ENCODE measurements at places on chromosomes 11 and 22.

DNA sequence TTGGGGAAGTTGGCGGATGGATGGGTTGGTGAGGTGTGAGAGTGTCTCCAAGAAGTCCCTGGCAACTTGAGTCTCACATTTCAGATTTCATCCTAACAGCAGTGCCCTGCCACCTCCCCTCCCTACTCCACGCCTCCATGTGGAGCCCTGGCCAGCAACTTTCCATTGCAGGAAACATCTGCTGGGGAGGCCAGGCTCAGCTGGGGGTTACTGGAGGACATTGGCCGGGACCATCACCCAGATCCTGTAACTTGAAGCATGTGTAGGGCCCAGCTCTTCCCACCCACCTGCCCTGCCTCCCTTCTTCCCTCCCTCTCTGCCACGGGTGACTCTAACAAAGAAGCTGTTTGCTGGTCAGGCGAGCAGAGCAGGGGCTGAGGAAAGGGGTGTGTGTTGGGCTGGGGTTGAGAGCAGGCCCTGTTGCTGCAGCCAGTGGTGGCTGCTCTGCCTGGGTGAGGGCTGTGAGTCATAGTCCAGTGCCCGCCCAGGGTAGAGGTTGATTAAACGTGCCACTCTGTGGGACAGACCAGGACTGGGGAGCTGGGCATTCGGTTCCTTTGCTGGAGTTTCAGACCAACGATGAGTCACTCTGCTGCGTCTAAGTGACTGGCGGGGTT is 64.0 kb downstream of the SCN3B start:
- DNase-seq = peak; percentile 74

DNA sequence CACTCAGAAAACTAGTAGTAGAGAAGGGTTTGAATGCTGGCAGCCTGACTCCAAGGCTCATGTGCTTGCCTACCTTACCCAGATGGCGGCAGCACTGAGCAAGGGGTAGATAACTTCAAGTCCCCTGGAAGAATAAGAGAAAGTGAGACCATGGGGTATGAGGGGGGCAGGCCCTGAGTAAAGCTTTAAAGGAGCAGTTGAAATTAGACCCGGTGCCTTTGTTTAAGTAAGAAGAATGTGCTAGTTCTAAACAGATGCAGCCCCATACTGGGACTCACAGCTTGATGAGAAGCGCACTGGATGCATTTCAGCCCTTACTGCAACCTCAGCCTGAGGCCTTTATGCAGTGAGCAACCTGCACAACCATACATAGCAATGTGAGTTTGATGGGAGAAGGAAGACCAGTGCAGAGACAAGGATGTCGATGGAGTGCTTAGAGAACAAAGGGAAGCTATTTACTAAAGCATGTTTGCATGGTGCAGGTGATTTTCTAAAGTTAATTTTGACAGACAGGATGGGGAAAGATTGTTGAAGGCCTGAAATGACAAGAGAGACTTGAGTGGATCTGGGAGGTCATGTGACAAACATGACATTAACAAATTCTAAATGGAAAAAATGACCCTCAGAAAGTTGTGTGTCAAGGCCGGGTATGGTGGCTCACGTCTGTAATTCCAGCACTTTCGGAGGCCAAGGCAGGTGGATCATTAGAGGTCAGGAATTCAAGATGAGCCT is 27.1 kb upstream of the TMA7B start:
- DNase-seq = peak; percentile 3

DNA sequence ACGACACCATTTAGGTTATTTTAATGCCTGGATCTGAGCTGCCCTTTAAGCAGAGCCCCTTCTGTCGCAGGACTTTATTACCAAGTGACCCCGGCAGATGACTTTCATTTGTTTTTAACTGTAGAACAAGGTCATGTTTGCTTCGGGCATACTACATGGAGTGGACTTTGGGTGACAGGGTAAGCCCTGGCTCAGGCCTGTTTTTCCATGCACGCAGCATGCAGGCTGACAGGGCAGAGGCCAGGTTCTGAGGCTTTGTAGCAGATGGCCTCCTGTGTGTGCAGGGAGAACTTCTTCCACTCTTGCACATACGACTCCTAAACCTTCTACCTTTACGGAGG is 50.5 kb downstream of the SNX19 start:
- no peak for DNase-seq

DNA sequence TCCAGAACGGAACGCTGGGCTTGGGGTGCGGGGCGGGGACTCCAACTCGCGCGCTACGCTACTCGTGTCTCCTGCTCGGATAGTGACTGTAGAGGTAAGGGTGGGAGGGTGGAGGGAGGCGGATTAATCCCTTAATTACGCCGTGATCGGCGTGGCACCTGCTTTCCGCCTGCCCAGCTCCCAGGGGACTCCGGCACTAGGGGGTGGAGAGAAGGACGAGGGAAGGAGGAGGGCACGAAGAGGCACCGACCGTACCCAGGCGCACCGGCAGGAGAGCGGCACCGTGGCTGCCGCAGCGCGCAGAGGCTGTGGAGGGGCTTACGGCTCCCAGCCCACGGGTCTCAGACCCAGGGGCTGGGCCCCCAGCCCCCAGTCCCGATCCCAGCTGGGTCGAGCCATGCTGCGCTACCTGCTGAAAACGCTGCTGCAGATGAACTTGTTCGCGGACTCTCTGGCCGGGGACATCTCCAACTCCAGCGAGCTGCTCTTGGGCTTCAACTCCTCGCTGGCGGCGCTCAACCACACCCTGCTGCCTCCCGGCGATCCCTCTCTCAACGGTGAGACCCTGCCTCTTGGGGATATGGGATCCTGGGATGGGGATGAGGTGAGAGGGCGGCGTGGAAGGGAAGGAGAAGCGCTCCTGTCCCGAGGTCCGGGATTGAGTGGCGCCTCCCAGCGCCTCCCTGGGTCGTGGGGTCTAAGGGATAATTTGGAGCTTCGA is at the start of gene ROBO3:
Gene ROBO3, plus strand, starts transcription at position 252 of the 721 bp plus-strand sequence. Its CDS starts 146 bp downstream, at position 398.
- DNase-seq = no peak

- no peak for DNase-seq
Observed at GRCh38 chr11:62656796-62657429, 3.8 kb upstream of the INTS5 start.

DNA sequence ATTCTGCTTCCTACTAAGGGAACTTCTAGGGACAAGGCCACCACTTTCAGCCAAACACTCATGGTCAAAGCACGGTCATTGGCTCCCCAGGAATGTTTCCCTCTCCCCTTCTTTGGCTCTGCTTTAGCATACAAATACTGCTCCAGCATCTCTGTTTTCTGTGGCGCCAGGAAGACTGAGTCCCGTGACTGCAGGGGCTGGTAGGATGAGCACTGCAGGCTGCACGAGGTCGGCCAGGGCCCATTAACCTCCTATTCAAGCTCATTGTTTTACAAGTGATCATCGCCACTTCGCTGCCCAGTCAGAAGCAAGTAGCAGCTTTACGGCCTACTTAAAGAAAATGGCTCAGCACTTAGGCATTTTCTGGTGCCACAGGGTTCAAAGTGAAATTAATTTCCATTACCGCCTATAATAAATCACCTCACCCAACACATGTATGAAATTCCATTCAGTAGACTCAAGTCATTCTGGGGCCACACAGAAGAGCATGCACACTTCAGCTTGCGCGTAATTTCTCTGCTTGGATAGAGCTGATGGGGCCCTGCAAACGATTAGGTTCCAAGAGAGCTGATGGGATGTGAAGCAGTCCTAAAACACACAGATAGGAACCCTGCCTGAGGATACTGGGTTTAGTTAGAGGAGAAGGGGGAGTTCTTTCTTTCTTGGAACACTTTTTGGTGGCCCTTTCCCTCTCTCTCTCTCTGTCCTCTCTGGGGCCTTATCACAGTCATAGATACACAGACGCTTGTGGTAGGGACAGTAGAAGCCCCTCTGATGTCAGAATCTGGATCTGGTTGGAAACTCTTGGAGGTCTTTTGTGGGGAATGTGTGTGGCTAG is 173.7 kb downstream of the KIF18A start:
- peak; percentile 100 for DNase-seq

DNA sequence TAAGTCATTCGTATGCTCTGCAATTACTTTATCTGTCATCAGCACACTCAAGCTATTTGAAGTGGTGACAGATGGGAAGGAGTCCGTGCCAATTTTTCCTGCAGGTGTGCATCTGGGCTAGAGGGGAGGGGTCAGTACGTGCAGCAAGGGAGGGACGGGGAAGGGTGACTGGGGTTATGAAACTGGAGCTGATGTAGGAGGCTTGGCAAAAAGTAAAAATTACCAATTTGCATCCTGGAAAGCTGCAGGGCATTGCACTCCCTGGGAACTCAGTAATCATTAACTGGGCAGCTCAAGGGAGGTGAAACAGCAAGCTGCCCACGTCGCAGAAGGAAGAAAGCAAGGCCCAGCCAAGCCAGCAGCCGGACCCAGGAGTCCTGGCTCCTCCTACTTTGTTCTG is 87.1 kb upstream of the TMEM45B start:
- DNase-seq = no peak

DNA sequence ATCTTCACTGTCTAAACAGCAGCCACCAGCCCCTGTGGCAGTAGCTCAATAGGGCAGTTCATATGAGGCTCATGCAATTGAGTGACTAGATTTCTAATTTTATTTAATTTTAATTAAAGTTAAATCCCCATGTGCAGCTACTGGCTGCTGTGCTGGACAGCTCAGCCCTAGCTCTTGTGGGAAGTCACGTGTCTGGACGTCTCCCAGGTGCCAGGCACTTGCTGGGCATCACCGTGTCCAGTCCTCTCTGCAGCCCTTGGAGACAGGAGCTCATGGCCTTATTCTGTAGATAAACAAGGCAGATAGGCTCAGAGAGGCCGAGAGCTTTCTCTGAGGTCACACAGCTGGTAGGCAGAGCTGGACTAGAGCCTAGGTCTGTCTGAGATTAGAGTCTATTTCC is 95.0 kb downstream of the ARHGAP8 start:
- DNase-seq = no peak

GRCh38 chr11:74437441-74438042 is 29.8 kb downstream of the KCNE3 start:
- DNase-seq = no peak

DNA sequence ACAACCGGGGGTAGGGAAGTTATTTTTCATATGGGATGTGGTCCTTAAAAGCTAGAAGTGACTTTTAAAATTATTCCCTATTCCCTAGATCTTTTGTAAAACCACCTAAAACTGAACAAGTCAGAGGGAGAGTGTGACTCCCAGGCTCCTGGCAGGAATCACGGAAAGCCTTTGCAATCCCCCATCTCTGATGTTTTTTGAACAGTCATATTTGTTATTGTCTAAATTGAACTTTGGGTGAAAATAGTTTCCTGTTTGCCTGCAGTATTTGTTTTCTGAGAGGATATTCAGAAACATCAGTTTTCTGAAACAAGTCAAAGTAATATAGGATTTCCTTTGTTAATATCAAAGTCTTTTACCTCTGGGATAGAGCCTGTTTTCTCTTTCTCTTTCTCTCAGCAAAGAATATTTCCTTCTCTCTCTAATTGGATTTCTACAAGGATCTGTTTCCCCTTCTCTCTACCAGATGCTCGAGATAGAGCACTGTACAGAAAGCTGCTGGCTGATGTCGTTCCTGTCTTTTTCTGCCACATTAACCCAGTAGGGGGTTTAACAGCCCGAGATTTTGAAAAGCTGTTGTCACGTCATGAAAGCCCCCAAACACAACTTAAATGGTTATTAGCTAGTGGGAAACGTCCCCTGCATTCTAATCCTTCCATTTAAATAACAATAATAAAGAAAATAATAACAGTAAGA is 132.2 kb upstream of the PITPNB start:
- no peak for DNase-seq

DNA sequence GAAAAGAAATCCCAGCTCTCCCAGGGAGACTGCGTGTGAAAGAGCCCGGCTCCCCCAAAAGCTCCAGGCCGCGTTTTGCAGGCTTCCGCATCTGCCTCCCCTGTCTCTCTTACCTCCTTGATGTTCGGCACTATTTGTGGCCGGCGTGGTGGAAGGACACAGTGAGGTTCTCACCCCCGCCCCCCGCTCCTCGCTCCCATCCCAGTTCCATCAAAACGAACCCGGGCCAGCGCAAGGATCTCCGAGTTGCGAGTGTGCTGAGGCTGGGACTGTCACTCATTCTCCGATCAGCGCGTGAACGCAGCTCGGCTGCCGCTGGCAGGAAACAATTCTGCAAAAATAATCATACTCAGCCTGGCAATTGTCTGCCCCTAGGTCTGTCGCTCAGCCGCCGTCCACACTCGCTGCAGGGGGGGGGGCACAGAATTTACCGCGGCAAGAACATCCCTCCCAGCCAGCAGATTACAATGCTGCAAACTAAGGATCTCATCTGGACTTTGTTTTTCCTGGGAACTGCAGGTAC is at the start of gene NCAM1:
Gene NCAM1, plus strand, starts transcription at position 275 of the 523 bp plus-strand sequence.
- no peak for DNase-seq

GRCh38 chr11:62777389-62777788 is 6.2 kb downstream of the TAF6L start:
- no peak for DNase-seq

- no peak for DNase-seq
Observed at GRCh38 chr11:106160494-106160893, 83.0 kb downstream of the AASDHPPT start.

DNA sequence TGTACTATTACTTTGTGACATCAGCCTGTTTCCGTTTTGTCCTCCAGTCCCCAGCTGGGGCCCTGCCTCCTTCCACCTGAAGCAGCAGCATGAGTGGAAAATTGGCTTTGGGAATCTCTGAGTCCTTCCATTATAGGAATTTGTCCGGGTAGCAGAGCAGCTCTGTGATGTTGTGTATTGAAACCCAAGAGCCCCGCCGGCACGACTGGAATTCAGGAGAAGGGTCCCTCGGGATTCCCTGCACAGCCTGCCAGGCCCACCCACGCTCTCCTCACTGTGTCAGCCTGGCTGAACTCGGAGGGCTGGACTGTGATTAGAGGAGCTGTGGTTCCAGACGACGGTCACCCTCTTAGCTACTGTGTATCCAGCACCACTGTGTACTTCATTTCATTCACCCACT is 18.8 kb upstream of the TSPAN18 start:
- no peak for DNase-seq

GRCh38 chr11:13304655-13305335 is 27.2 kb downstream of the BMAL1 start:
- DNase-seq = no peak

DNA sequence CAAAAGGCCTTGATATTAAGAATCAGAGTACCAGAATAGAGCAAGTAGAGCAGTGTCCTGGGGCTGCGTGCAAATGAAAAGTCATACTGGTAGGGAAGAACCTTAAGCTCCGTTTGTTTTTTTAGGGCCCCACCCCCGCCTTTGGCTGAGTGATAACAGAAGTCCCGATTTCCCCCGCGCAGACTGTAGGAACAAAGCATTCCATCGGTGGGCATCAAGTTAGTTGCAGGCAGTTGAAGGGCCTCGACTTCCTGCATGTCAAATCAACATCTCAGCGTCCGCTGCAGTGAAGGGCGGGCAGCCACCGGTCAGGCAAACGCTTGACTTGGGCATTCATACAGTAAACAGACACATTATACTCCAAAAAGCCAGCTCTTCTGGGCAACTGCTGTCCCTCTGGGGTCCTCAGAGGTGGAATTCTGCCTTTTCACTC is 11.7 kb downstream of the LRP4 start:
- DNase-seq = no peak

DNA sequence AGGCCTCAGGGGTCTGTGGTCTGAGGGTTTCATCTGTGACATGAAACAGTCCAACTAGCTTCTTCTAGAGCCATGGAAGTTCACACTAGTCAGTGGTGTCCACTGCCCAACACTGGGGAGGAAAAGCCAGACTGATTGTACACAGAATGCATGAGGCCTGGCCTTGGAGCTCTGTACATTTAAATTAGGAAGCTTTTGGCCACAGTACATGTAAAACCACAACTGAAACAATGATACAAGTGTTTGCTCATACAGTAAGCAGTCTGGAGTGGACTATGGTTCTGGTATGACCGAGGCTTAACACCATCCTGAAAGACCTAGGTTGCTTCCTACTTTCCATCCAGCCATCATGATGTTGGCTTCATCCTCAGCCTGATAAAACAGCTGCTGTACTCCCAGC is 73.8 kb upstream of the SESN3 start:
- DNase-seq = no peak

All from HFFc6 (cell line).